ENCODE measurements at places on chromosomes 1 and 21. TPM values are rescaled to one million over a fixed set of nuclear protein-coding genes. Genes with fewer than 3 reads are reported as not detected.

The TMEM79 gene
- polyA plus RNA-seq: 5.8 TPM

The AGBL4 gene
- polyA plus RNA-seq: 1.2 TPM

GRCh38 chr1:116097626-116098025 lies 13.6 kb upstream of the MAB21L3 start:
- no peak for DNase-seq

- DNase-seq: no peak
Observed at GRCh38 chr1:143672983-143673382, 298.8 kb downstream of the FAM72C start.

DNA sequence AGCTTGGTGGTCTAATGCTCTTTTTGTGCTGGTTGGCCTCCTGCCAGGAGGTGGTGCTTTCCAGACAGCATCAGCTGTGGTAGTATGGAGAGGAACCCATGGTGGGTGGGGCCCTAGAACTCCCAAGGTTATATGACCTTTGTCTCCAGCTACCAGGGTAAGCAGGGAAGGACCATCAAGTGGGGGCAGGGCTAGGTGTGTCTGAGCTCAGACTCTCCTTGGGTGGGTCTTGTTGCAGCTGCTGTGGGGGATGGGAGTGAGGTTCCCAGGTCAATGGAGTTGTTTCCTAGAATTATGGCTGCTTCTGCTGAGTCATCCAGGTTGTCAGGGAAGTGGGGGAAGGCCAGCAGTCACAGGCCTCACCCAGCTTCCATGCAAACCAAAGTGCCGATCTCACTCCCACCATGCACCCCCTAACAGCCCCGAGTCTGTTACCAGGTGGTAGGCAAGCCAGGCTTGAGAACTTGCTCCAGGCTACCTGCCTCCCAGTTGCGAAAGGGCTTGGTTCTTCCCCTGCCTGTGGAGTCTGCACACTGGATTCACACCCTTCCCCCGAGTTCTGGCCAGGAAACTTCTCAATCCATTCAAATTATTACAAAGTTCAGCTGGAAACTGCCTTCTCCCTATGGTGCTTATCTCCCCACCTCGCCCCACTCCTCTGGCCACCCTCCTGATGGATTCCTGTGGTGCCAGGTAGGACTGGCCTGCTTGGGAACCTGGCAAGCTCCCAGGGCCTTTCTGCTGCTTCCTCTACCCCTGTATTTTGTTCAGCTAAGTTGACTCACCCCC lies 37.8 kb downstream of the DRAM2 start:
- DNase-seq: no peak

DNA sequence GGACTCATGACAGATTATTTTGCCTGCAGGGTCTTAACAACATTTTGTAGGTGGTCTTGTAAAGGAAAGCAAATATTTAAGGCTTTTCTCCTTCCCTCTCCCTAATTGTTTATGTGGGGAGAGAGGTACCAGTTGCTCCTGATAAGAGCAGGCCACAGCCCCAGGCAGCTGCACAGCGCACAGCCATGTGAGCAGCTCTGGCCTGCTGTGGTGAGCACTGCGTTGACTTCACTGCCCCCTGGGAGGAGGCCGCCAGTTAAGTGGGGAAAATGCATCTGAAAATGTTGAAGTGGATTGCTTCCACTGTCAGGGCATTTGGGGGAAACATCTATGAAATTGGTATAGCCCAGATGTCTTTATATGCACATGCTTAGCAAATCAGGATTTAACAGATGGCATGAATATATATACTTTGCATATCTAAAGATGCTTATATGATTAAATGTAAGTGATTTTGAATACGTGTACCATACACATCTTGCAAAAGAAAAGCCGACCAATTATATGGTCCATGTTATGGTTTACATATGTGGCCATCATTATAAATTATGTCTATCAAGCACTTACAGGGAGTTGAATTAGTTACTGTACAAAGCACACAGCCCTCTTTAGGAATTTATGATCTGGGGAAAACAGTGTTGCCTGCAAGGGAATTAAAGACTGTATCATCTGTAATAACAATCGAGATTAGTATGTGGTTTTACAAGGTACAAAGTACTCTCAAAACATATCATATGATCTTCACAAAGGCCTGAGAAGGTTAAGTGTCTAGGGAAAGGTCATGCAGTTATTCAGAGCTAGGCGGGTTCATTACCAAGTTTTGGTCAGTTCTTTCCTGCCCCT lies 132.1 kb downstream of the RHOU start:
- DNase-seq: no peak

DNA sequence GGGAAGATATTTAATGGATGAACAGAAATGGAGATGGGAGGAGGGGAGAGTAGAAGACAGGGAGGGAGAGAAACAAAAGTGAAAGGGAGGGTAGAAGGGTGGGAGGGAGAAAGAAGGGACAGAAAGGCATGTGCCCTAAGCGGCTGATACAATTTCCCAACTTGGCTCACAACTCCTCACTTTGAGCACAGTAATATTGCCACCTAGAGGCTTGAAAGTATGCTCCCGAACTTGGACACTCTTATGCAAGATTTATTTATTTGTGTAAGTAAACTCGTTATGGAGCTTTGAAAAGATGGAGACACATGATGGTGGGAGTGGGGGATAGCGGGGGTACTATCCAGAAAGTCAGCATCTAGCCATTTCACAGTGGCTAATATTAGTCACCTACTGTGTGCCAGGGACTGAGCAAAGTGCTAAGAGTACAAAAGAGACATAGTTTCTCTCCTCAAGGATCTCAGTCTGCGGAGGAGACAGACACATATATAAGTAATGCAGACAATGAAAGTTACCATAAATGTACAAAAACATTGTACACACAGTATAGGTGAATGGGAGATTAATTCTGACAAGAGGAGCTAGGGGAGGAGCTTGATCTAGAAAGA lies 189.7 kb downstream of the SEC16B start:
- peak; percentile 31 for DNase-seq

The OPN3 gene
- polyA plus RNA-seq: 38.1 TPM

GRCh38 chr1:88275259-88275862 lies 408.7 kb upstream of the PKN2 start:
- no peak for DNase-seq

GRCh38 chr1:106038260-106038659 lies 1018.2 kb upstream of the PRMT6 start:
- no peak for DNase-seq

DNA sequence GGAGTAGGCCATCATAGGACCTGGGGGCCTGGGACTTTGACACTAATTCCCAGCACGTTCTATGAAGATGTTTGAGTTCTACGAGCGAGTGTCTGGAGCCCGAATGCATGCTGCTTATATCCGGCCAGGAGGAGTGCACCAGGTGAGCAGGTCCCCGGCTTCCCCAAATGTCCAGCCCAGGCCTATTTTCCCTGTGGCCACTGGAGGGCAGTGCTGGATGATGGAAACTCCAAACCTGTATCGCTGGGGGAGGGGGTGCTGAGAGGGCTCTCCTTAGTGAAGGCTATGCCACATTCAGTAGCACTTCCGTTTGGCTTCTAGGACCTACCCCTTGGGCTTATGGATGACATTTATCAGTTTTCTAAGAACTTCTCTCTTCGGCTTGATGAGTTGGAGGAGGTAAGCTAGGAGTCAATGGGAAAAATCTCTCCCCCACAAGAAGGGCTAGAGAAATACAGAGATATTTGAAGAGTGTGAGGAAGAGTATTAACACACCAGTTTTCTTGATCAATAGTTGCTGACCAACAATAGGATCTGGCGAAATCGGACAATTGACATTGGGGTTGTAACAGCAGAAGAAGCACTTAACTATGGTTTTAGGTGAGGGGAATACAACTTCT lies 5.2 kb upstream of the FCER1G start:
- DNase-seq: no peak

The SELP gene
- polyA plus RNA-seq: 4.1 TPM

DNA sequence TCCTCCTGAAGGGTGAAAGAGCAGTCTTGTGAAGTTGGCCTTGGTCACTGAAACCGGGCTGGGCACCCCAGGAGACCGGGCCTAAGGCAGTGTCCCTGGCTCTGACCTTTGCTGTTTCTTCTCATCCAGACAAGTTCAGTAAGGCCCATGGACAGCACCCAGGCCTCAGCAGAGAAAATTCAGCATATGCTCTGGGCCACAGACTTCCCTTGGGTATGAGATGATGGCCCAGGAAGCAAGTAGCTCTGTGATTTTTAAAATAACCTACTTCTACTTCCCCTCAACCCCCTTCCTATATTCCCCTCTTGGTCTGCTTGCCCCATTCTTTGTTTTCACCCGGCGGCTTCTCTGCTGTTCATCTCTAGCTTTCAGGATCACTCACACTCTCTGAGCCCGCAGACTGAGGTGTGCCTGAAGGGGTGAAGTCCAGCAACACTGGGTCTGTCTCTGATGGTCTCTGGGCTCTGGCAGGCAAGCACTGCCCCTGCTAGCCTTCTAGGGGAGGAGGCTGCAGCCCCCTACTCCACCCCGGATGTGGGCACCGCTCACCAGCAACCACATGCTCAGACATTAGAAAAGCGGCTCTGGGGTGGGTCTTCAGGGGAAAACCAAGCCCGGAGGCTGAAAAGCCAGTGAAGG lies 2.9 kb upstream of the GPR25 start:
- no peak for DNase-seq

DNA sequence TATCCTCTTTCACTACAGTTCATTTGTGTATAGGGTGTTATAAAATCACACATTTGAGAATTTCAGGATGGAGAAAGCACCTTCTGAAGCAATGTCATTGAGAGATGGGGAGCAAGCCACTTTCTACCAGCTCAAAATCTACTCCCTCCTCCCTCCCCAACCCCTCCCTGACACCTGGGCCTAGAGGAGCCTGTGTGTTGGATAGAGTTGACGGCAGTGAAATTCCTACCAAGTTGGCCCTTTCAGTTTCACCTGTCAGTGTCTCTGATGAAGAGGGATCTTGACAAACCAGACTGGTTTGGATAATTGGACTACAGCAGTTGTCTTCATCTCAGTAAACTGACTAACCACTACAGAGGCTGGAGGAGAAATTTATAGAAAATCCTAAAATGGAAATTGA lies 125.0 kb upstream of the HOOK1 start:
- no peak for DNase-seq

- DNase-seq: no peak
Observed at GRCh38 chr1:234722904-234723720, 113.1 kb upstream of the IRF2BP2 start.

DNA sequence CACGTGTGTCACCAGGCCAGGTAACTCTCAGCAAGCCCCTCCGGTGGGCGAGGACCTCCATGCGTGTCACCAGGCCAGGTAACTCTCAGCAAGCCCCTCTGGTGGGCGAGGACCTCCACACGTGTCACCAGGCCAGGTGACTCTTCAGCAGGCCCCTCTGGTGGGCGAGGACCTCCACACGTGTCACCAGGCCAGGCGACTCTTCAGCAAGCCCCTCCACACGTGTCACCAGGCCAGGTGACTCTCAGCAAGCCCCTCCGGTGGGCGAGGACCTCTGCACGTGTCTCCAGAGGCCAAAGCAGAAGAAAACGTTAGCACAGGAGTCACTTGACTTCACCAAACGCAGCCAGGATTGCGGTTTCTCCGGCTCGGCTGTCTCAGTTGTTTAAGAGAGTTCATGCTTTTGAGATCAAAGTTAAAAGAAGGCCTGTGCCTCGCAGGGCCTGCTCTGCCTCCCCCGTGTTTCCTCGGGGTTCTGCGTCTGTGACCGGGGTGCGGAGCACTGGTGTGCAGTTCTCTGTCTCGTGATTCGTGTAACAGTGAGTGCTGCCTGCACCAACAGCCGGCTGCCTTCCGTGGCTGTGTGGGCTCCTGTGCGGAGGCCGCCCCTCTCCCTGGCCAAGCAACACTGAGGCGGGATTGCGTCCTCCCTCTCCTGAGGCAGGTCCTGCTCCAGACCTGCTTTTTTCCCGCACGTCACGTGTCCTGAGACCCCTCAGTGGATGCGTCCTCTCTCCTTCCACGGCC lies 56.6 kb downstream of the PRKCZ start:
- DNase-seq: no peak

- no peak for DNase-seq
Observed at GRCh38 chr1:244436336-244437085, 15.2 kb downstream of the ADSS2 start.

The CYP4A22 gene
- polyA plus RNA-seq: 6.1 TPM

GRCh38 chr21:45248301-45248892 lies 39.3 kb downstream of the POFUT2 start:
- DNase-seq: no peak

- DNase-seq: no peak
Observed at GRCh38 chr1:154863315-154864174, 6.5 kb downstream of the KCNN3 start.

- no peak for DNase-seq
Observed at GRCh38 chr1:232426801-232427200, 203.1 kb downstream of the SIPA1L2 start.

DNA sequence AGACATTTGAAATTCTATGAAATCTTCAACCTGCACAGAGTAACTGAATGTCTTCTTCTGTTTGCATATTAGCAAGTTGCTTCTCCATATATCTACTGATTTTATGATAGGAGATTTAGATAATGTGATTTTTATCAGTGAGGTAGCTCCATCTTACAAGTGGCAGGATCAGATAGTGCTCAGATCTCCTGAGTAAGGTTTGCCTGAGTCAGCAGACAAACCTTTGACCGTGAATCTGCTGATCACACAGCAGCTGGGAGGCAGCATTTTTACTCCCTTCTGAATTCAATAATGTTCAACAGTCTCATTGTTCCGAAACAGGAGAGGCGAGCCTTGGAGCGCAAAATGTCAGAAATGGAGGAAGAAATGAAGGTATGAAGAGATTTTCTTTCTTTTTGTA lies 141.4 kb downstream of the SYT2 start:
- no peak for DNase-seq

Data from renal cortex interstitium (tissue), 15 donors.